ENCODE measurements at places on chromosomes 3 and 15. TPM values are rescaled to one million over a fixed set of nuclear protein-coding genes. Genes with fewer than 3 reads are reported as not detected.

The SCN11A gene
- not detected for total RNA-seq

The UPK1B gene
- total RNA-seq: not detected

The FANCD2OS gene
- total RNA-seq: not detected

The TM6SF1 gene
- 0.37 TPM for total RNA-seq

The CYFIP1 gene
- 70.5 TPM for total RNA-seq

The TEX55 gene
- not detected for total RNA-seq

The SLC9A9 gene
- 1.1 TPM for total RNA-seq

- no peak for DNase-seq
Observed at GRCh38 chr3:27324686-27325085, 44.5 kb downstream of the NEK10 start.

DNA sequence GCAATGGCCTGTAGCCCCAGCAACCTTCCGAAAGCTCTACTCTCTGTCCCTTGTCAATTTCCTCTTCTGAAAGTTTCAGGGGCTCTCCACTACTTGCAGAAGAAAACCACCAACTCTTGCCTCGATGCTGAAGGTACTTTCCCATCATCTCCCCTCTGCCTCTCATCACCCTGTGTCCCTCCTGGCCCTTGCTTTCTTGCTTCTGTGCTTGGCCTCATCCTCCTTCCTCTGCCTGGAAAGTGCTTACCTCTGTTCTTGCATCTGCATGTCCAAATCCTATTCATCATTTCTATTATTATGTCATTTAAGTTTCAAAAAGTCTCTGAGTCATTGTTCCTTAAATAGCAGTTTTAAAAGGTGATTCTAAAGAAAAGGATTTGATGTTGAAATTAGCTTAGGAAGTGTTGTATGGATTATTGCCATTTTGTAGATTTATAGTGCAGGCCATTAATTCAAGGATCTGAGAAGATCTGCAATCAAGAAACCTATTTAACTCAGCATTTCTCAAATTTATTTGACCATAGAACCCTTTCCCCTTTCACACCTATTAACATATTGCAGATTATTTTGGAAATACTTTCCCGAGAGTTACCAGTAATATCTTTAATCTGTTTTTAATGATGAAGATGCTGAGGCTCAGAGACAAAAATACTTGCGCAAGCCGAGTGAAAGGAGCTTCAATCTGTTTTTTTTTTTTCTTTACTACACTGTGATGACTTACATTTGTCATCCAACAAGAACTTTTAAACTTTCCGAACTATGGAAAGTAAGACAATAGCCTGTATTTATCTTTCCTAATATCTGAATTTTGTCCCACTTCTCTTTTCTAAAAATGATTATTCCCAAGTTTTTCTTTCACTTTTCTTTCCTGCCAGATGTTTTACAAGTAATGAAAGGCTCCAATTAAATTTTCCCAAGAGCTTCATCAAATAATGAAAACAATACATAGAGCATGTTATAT is 22.3 kb upstream of the CFAP161 start:
- no peak for DNase-seq
